ENCODE measurements at places on chromosomes 7 and 10.
A peak's percentile ranks its signal among the peaks of the same experiment; 100 is the strongest.

- DNase-seq = peak; percentile 62
Measured at GRCh38 chr10:131961047-131961776, 20.5 kb downstream of the BNIP3 start.

GRCh38 chr10:92727550-92727949 lies 37.8 kb downstream of the HHEX start:
- no peak for DNase-seq

DNA sequence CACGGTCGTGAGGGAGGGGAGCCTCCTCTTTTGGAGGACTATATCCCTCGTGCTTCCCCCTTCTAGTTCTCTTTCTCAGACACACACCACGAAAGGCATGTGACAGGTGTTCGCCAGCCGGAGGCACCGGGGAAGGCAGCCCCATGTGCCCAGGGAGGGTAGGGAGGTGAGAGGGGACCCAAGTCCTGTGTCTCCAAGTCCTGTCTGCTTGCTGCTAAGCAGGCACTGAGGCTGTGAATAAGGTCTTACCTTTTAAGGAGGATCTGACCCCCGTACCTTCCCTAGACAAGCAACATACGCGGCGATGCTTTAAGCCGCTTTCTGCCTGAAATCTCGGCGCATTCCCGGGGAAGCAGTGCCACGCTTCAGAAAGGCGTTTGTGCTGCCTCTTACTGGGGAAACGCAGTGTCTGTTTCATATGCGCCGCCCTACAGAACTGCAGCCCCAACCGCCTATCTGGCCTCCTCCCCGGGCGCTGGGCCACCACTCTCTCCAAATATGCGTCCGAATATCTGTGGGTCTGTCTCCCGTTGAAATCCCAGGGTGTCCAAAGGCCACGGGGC lies 770 bp downstream of the PLXNA4 start:
- DNase-seq = no peak

GRCh38 chr10:91042069-91042468 lies 121.2 kb upstream of the ANKRD1 start:
- DNase-seq = no peak

GRCh38 chr10:97920865-97921264 lies 71.2 kb downstream of the GOLGA7B start:
- no peak for DNase-seq

- DNase-seq = no peak
Measured at GRCh38 chr10:87976101-87976743, 112.8 kb downstream of the PTEN start.

DNA sequence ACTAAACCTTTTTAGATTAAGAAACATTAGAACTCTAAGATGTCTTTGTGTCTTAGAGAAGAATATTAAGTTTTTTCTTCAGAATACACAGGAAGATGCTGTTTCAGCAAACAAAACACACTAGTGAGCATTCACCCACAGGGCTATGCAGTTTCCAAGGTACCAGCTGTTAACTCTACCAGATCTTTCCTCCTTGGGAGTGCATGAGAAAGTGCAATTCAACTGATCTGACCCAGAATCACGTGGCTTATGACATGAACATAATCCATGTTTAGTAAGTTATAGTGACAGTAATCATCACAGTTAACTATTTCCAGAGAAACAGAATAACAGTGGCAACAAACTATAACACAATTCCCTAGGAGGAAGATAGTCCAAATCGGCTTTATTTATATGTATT lies 270.7 kb downstream of the CACNA2D1 start:
- DNase-seq = no peak

DNA sequence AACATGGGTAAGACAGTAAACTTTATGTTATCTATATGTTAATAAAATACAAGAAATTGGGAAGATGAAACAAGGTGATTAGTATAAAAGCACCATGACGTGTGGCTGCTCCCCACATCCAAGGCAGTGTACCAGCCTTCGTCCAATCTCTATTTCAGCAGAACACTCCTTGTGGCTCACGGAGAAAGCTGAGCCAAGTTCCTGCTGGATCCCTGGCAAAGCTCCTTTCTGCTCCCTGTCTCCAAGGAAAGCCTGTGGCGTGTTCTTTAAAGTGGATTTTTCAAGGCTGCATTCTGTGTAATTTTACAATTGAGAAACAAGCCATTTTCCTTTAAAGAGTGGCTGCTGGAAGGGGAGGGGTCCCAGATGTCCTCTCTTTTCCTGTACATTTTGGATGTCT lies 467.3 kb downstream of the PTPRN2 start:
- peak; percentile 21 for DNase-seq

GRCh38 chr7:27418541-27418940 lies 175.9 kb downstream of the EVX1 start:
- no peak for DNase-seq

- no peak for DNase-seq
Measured at GRCh38 chr10:97795886-97796285, 24.1 kb upstream of the SFRP5 start.

Measured in activated effector memory CD4-positive, alpha-beta T cell treated with anti-CD3 and anti-CD28 coated beads, Interleukin-2, amount 50 U/mL, for 16 hours (primary cell).